ENCODE measurements at places on chromosomes 2 and 18. TPM values are rescaled to one million over a fixed set of nuclear protein-coding genes. Genes with fewer than 3 reads are reported as not detected.

MAP3K19 gene
- total RNA-seq, result not detected

GRCh38 chr2:198277181-198277580, 472.8 kb downstream of the PLCL1 start:
- no peak for DNase-seq

- no peak for DNase-seq
Measured at GRCh38 chr2:225998653-225999052, 599.1 kb downstream of the NYAP2 start.

ADAM23 gene
- total RNA-seq, result 78.7 TPM

OTOF gene
- total RNA-seq, result not detected

DNA sequence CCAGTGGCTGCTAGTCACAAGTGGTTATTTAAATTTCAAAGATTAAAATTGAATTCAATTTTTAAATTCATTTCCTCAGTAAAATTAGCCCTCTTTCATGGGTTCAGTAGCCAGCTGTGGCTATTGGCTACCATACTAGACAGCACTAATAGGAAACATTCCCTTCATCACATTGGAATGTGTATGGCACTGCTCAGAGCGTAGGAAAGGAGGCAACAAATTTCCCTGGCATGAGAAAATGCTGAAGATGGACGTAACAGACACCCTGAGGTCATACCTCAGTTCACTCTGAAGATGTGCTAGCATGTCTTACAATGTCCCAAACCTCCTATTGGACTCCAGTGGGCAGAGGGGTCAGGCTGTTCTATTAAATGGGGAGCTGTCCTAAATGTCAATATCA, 96.4 kb downstream of the C1QL2 start:
- DNase-seq, result no peak

GRCh38 chr2:12923907-12924610, 207.3 kb downstream of the TRIB2 start:
- DNase-seq, result no peak

GRCh38 chr2:198374375-198375082, 570.1 kb downstream of the PLCL1 start:
- no peak for DNase-seq

DNA sequence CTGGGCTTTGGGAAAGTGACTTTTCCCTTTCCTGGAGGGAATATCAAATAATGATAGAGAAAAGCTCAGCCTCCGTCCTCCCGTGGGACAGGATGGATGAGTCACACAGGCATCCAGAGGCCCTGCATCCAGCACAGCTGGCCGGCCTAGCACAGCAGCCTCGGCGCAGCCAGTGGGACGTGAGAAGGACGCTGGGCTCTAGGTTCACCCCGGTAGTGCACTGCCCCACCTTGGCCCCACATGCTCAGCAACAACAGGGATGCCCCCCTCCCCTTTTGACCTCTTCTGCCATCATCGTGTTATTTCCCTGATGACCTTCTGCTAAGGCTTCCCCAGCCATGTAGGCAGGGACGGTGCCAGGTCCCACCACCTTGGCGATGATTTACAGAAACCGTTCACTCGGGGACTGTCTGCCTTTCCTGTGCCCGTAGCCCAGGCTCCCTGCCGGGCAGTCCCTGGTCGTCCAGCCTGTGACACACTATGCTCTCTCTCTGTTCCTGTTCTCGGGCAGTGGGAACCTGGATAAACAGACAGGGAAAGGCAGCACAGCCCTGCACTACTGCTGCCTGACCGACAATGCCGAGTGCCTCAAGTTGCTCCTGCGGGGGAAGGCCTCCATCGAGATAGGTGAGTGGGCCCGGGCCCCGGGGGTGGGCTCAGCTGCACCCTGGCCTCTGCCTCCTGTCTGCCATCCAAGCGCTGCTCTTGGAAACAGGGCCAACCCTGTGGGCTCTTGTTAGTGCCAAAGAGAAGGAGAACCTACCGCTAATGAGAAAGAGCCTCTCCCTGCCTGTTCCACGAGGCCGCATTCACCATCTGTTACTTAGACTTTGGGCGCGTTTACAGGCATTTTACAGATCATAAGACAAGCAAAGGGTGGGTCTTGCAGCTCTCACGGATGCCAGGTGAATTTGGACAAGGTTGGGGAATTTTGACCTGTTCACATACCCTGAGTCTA, 44.6 kb downstream of the ITGB1BP1 start:
- DNase-seq, result no peak

GRCh38 chr2:122300758-122301157, 545.3 kb downstream of the TSN start:
- DNase-seq, result no peak

GRCh38 chr18:50283469-50284209, 2.3 kb upstream of the MBD1 start:
- DNase-seq, result no peak

DNA sequence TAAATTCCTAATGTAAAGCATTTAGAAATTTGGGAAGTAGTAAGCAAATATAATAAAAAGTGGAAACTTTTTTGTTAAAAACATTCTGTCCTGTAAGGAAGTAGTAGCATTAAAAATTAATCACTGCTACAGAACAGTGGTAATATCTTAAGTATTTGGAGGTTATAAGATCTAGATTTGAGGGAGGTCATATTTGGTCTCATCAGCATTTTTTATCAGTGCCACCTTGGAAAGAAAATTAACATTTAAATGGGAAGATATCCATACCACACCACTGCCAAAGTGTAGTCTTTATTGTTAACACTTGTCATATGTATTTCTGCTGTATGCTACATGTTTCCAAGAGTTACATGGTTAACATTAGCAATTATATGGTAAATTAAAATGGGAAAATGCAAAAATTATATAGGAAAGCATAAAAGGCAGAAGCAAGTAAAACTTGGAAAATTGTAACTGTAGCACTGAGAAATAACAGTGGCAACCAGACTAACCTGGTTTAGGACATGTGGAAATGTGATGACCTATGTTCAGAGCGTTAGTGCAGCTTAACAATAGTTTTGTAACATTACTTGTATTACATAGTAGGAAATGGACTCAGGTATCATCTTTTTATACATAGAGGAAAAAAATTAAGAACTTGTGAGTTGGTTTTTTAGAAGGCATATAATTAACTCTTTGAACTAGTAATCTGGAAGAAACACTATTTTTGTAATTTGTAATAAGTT, 47.2 kb downstream of the CLIP4 start:
- no peak for DNase-seq

DNA sequence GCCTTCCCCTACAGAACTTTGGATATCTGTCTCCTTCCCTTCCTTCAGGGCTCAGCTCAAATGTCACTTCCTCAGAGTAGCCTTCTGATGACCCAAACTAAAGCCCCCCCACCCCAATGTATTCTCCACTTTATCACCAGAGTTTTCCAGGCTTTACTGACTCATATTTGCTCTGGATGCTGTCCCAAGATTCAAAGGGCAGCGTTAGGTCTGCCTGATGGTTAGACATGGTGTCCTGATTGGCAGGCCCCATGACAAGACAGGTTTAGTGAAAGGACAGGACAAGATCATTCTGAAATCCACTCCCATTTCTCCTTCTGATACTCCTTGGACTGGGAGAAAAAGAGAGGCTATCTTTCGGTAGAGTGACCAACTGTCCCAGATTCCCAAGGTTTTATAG, 22.6 kb upstream of the RPIA start:
- no peak for DNase-seq

GRCh38 chr2:165818920-165819319, 24.9 kb upstream of the GALNT3 start:
- DNase-seq, result no peak

FRZB gene
- total RNA-seq, result 4.3 TPM

GRCh38 chr2:199457147-199458008, at the start of gene SATB2:
SATB2 (minus strand) TSS chr2:199457939; CDS start chr2:199456037, 1,902 bp downstream.
- DNase-seq, result no peak

- no peak for DNase-seq
Measured at GRCh38 chr2:105309147-105309545, 20.4 kb downstream of the TGFBRAP1 start.
